Stimulated activated CD4-positive, alpha-beta T cell treated with anti-CD3 and anti-CD28 coated beads, Interleukin-1b, Interleukin-23, amount 100 ng/mL, for 1 hour (primary cell): ENCODE measurements at places on chromosomes 2 and 18.

DNA sequence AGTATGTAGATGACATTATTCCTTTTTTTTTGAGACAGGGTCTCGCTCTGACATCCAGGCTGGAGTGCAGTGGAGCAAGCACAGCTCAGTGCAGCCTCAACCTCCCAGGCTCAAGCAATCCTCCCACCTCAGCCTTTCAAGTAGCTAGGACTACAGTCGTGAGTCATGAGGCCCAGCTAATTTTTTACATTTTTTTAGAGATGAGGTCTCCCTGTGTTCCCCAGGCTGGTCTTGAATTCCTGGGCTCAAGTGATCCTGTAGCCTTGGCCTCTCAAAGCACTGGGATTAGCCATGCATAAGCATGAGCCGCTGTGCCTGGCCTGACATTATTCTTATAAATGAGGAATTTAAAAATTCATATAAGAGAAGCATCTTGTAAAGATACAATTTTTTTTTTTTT, 86.9 kb downstream of the FAM117B start:
- no peak for DNase-seq

DNA sequence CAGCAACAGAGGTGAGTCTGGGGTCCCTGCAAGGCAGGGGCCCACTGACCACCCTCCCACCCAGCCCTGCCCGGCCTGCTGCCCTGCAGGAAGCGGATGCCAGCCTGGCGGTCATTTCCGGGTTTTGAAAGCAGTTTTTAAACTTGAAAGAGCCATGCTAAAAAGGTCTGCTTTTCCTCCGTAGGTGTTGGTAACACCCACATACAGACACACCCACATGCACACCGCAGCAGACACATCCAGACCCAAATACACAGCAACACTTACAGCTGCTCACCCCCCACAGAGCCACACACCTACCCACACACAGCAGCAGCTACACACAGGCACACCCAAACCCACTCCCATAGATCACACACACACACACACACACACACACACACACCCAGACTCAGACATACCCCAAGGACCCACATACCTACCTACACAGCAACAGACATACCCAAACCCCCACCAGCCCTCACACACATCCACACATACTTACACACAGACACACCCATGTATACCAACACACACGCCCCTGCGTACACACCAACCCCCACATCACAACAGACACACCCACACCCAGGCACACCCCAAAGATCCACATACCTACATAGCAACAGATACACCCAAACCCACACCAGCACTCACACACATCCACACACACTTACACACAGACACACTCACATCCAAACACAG, 7.6 kb downstream of the ZFP36L2 start:
- peak; percentile 60 for DNase-seq

GRCh38 chr2:240717181-240717641, 25.5 kb downstream of the AQP12A start:
- DNase-seq: no peak

DNA sequence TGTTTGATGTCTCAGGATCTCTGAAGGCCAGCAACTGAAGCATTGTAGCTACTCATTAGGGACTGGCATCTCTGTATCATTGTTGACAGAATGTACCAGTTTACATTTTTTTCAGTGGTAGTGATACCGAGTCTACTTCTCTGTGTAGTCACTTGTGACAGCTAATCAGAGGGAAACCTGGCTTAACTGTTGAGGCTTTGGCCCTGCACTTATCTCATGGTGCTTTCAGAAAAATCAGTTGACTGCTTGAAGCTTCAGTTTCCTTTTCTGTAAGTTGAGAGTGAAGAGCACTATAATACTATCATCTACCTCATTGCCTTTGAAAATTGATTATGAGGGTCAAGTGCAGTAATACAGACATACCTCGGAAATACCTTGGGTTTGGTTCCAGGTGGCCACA, 90.0 kb downstream of the COMMD1 start:
- no peak for DNase-seq

GRCh38 chr2:200905618-200906296, 16.6 kb downstream of the NIF3L1 start:
- DNase-seq: no peak

DNA sequence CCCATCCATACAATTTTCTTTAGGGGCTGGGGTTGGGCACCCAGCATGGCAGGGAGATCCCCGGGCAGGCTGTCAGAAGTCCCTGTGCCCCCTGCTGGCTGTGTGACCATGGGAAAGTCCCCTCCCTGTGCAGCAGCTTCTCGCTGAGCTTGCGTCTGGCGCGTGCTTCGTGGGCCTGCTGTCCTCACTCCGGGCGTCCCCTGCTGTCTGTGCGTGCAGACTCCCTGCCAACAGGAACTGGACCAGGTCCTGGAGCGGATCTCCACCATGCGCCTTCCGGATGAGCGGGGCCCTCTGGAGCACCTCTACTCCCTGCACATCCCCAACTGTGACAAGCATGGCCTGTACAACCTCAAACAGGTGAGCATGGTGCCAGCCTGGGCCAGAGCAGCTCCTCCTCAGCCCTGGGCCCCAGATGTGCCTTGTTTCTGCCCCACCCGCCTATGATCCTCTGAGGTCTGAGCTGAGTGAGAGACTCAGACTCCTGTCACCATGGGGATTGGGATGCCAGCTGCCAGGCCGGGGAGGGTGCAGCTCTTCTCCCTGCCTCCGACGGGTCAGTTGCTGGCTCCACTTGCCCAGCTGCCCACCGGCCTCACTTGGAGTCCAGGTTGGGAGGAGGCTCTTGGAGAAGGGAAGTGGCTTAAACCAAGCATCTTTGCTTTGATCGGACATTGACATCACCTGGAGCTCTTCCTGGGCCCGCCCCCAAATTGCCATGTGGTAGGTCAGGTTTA, 28.6 kb downstream of the IGFBP2 start:
- no peak for DNase-seq

DNA sequence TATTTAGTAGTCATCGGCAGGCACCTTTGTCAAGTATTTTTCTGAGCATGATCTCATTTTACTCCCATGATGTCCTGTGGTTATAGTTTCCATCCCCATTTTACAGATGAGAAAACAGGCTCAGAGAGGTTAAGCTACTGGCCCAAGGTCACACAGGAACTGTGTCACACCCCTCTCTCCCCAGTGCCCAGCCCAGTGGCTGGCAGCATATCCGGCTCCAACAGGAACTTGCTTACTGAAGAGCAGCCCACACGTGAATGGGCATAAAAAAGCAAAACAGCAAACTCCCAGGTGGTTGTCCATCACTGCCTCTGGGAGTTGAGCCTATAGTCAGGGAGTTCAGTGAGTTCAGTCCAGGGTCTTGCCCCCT, 8.3 kb upstream of the KLF11 start:
- DNase-seq: no peak

DNA sequence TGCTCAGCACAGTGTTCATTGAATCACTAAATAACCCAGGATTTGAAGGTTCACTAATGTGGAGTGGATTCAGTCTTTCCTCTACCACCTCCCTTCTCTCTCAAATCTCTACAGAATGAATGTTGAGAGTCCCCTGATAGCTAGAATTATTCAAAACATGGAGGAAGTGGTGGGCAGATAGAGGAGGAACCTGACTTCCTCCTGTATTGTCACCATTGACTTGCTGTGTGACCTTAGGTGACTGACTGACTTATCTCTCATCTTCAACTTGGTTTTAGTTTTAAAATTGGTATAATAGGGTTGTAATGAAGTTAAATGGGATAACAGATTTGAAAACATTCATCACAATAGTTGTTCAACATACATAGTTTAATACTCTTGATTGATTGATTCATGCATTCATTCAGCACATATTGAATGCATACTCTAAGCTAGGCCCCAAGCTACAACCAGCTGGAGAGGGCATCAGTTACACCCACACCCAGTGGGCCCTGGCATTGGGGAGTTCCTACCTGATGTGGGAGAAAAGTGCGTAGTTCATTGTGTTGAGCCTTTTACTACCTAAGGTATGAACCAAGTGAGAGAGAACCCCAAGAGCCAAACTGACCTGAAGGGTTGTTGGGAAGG, 96.0 kb downstream of the WDR7 start:
- no peak for DNase-seq

DNA sequence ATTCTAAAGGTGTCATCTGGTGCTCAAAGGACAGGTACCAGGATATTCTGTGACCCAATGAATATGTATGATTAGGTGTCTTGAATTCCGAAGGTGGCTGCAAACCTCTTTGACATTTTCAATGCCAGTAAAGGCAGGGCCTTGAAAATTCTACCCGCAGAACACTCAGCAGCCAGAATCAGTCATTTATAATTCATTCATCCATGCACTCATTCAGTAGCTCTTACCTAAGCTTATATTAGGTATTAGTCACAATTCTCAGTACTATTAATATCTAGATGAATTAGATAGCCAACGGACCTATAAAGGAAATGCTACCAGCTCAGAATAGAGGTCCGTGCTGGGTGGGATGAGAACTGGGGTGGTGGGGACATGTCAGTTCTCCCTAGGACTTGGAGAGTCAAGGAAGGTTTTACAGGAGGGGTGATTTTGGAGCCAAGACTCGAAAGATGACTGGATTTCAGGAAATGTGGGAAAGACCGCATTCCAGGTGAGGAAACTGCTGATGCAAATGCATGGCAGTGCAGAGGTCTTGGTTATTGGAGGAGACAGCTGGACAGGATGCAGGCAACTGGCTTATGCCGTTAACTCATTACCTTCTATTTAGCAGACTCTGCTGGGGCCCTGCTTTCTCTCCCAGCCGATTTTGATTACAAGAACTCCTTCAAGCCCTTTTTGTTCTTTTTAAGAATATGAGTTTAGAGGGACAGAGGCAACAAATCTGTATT, 7.2 kb downstream of the TRIB2 start:
- DNase-seq: no peak

DNA sequence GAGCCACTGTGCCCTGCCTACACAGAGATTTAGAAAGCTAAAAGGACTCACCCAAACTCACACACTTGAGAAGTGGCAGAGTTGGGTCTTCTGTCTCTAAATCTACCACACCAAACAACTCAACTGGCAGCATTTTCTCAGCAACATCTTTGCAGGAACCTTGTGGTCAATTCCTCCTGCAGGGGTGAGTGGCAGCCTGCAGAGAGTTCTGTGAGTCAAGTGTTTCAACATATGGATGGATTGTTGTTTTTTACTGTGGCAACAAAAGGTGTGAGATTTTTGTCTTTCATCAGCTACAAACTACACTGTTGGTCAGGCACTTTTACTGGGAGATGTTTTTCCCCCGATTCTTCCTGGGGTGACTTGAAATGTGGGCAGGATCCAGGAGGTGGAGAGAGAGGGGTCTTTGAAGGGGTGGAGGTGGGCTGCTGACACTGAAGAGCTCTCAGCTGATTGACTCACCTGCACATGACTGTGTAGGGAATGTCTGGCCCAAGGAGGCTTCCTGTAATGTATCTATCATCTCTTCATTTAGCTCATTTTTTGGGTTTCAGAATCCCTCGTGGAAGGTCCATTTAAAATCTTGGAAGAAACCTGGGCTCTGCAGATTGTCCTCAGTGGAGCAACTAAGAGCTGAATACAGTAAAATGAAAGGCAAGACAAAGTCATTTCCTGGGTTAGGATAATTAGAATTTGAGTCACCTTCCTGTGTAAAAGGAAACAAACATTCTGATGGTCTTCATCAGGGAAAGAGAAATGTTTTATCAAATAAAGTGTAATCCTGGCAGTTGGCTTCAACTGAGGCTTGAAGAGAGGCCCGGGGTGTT, 98.6 kb downstream of the MSH2 start:
- no peak for DNase-seq

GRCh38 chr2:127669056-127669455, 6.3 kb downstream of the LIMS2 start:
- no peak for DNase-seq

DNA sequence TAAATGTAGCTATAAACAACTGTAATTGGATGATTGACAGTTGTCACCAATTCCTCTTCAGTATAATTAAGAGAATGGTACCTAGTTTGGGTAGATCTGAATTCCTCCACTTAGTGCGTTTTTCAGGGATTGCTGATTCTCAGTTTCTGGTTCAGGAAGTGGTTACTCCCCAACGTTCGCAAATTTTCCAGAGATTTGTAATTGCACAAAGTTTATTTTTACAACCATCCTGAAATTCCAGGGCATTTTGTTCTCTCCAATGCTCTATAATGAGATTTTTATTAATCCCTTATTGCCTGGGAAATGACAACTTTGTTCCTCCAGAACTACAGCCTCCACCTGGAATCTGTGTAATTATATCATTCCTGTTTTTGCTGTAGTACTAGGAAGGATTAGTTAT, 710.6 kb upstream of the ZEB2 start:
- no peak for DNase-seq

DNA sequence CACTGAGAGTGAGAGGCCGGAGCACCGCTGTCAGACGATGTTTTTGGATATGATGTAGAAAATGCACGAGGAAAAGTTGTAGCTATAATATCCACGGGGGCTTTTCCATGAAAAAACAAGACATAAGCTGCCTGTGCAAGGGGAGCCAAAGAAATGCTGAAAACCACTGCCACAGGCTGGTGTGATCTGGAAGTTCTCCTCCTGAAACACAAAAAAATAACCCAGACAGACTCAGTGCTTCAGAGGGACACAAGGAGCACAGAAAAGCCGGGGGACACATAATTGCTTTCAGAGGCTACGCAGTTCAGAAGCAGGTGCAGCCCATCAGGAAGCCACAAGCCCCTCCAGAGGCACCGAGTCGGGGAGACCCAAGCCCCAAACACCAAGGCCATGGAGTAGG, 98.2 kb downstream of the ZNF516 start:
- DNase-seq: no peak

- peak; percentile 16 for DNase-seq
Observed at GRCh38 chr18:63439334-63439733, 17.1 kb upstream of the VPS4B start.

DNA sequence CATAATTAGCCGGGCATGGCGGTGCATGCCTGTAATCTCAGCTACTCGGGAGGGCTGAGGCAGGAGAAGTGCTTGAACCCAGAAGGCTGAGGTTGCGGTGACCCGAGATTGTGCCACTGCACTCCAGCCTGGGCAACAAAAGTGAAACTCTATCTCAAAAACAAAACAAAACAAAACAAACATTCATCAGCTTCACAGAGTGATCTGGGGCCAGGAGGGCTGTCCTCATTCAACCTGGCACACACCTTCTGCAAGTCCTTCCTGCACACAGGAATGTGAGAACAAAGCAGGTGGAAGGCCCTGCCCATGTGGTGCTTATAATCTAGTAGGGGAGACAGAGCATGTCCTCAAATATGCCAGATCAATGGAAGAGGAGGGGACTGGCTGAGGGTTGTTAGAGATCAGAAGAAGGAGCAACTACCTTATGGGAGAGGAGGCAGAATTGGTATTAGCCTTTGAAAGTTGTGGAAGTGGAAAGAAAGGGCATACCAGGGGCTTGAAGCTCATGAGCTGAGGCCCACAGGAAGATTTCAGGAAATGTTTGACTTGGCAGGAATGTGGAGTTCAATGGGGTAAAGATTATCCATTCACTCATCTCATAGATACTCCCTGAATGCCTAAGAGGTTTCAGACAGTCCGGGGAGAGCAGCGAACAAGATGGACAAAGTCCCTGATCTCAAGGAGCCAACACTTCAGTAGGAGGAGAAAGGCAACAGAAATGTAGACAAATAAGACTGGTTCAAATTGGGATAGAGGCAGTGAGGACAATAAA, 155.3 kb upstream of the SIX3 start:
- no peak for DNase-seq

- no peak for DNase-seq
Observed at GRCh38 chr2:187442378-187442777, 5.7 kb downstream of the CALCRL start.
